ENCODE measurements at places on chromosomes 12 and 14.

- no peak for DNase-seq
Measured at GRCh38 chr12:107448198-107448597, 237.4 kb upstream of the PWP1 start.

DNA sequence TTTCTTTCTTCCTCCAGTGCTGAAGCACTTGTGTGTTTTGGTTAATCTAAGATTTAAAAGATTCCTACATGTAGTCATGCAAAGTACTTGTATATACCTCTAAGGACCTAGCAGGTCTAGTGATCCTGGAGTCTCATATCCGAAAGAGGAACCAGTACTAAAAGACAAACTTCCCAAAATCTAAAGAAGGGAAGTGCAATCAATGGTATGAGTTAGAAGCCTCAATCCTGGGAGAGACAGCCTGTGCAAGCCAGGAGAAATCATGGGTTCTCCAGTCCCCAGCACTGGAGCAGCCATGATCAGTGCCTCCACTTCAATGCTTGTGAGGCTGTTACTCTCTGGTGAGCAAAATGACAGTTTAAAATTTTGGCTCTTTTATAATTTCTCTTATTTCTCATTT, 277.4 kb downstream of the DAD1 start:
- DNase-seq: no peak

- DNase-seq: no peak
Measured at GRCh38 chr14:43169722-43170121, 1337.4 kb downstream of the FSCB start.

GRCh38 chr12:85448548-85449139, 168.6 kb downstream of the ALX1 start:
- no peak for DNase-seq

DNA sequence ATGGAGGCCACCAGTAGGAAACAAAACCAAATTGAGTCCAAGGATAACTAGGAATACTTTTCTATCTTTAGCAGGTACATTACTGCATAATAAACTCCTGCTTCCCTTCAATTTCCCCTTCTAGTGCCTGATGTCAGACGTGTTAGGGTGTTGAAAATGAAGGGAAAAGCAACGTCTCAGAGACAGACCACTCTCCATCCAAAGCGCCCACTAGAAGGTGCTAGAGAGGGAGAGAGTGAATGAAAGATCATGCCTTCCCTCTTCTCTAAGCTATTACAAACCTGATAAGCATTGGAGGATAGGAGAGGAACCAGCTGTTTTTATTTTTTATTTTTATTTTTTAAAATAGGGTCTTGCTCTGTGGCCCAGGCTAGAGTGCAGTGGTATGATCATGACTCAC, 64.1 kb downstream of the ZNF641 start:
- DNase-seq: no peak

DNA sequence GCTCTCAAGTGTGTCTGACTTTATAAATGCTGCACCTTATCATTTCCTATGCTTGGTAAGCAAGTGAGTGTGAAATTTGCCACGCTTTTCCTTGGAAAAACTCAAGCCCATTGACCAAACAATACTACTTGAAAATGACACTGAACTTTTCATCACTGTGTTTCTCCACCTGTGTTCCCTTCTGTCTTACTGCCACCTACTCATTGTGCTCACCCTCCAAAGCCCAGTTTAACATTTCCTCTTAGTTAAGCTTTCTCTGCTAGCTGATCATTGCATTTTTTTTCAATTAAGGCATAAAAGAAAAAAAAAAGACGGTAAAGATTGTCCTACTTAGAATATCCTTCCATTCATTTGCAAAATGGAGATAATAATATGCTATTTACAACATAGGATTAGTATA, 445.7 kb downstream of the DPF3 start:
- no peak for DNase-seq

- no peak for DNase-seq
Measured at GRCh38 chr14:101400830-101401229, 160.5 kb upstream of the DIO3 start.

DNA sequence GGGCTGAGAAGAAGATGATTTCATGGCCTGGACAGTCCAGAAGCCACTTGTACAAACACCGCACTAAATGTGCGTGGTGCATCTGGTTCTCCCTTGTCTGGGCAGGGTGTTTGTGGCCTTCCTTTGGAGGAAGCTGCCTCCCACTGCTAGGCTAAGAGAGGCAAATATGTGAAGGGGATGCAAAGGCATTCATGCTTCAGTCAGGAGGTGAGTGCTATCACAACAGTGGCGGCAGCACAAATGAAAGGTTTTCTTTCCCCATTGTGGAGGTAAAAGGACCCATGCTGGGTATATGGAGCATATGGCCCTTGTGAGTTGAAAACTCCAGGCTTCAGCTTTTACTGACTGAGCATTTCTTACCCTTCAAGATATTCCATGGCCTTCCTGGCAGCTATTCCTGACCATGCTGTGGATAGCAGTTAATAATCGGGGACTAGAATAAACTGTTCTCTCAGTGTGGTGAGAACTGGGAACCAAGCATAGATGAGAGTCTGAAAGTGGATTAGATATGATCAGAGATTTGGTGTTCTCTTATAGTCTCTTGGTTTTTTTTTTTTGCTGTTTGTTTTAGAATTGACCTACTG, 69.9 kb downstream of the MYRFL start:
- DNase-seq: no peak

- no peak for DNase-seq
Measured at GRCh38 chr12:103823871-103824270, 17.2 kb downstream of the NT5DC3 start.

- DNase-seq: no peak
Measured at GRCh38 chr14:105388110-105388951, 10.0 kb upstream of the TEX22 start.

DNA sequence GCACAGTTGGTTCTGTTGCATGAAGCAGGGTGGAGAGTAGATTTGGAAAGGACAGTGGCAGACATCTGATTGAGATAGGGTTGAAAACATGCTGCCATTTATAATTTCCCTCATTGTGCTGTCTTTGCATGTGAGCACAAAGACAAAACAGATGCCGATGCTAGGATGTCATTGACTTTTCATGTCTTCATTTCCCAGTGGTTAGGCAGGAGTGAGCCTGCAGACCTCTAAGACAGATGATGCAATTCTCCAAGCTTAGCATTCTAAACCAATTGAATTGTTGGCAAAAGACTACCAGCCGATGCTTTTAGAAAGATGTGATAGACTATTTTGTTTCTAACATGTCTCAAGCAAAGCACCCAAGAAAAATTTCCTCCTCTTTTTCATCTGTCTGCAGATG, 37.1 kb upstream of the PELI2 start:
- DNase-seq: no peak

DNA sequence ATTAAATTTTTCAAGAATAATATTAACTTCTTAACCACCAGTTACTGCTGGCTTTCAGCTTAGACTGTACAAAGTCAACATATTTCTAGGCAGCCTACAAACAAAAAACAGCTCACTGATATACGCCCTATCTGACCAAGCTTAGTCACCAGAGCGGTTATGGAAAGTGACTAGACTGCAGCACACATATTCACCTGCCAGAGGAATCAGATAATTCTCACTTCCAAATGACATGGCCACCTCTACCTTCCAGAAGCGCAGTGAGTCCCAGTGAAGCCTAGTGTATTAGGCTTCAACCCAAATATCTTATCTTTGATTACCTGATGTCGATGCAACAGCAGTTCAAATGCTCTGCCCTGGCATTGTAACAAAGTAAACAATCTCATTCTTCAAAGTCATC, 8.5 kb downstream of the STXBP6 start:
- no peak for DNase-seq

GRCh38 chr14:92122761-92123160, 992 bp downstream of the CPSF2 start:
- DNase-seq: no peak

- DNase-seq: no peak
Measured at GRCh38 chr12:128387811-128388422, 120.9 kb downstream of the TMEM132C start.

GRCh38 chr12:59699421-59700152, 103.8 kb downstream of the SLC16A7 start:
- no peak for DNase-seq

DNA sequence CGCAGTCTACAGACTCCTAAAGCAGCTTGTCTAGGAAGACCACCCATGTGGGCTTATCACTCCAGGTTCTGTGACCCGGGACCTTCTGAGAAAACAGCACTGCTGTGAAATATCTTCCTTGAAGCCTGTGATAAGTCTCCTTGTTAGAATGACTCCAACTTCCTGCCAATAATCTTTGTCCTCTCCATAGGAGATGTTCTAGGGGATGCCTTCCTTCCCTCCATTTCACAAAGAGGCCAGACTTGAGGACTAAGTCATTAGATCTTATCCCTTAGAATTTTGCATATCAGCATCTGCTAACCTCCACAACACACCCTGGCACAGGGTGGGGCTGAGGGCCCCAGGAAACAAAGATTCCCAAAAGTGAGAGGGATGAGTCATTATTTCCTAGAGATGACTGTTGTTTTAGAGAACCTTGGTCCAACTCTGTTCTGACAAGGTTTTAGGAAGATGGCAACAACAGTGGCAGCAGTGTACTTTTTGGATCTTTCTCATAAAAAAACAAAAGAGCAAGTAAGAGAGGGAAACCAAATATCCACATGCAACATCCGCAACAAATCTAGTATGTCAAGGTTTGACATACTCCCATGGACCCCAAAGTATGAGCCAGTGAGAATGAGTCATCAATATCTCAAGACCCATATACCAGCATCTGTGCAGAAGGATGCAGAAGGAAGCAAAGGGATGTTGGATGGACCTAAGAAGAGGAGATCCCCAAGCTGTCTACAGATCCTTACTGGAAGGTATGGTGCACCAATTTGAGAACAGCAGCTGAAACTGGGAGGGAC, 6.0 kb downstream of the LTB4R start:
- DNase-seq: no peak

DNA sequence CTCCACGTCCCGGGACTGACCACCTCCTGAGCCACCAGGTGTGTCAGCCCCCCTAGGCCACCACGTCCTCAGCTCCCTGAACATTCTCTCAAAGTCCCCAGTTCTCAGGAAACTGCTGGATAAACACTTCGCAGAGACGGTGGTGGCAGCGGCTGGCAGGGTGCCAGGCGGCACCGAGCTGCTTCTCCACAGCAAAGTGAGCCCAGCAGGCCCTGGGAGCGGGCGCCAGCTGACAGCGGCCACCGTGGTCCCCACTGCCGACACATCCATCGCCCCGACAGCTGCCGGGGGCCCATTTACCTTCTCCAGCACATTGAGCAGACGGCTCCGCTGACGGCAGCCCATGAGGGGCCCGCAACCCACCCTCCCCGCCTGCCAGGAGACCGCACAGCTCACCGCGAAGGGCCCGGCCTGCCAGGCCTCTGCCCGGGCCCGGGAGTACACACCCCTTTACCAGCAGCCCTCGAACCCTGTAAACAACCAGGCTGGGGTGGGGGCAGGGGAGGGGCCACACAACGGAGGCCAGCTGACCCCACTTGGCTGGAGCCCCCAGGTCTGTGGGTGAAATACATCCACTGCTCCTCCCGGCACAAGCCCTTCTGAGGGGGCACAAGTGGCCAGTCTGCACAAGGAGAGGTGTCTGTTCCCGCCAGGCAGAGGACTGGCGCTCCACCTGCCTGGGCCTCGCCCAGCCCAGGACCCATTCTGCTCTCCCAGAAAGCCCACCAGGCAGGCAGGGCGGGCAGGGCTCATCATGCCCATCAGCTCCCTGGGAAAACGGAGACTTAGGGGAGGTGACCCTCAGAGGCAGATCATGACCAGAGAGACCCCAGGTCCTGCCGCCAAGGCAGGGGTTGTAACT, 10.5 kb downstream of the AKT1 start:
- no peak for DNase-seq

GRCh38 chr14:20969336-20969735, 14.0 kb downstream of the RNASE2 start:
- no peak for DNase-seq

GRCh38 chr12:27966870-27967269, 5.7 kb downstream of the PTHLH start:
- no peak for DNase-seq

DNA sequence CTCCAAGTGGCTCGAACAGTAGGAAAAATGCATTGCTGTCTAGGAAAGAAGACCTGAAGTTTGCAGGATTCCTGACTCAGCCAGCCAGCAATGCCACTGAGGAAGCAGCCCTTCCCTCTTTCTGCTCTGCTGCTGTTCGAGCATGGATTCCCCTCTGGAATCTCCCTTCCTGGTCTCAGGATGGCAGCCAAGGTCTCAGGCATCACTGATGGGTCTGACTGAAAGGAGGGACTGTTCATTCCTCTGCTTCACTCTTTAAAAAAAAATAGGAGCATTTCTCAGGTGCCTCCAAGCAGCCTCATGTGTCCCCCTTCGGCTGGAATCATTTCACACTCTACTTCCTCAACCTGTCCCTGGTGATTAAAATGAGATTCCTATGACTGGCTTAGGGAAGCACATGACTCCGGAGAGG, 62.4 kb downstream of the SLC15A4 start:
- no peak for DNase-seq

GRCh38 chr14:55386037-55386808, 25.4 kb downstream of the ATG14 start:
- DNase-seq: peak; percentile 85

GRCh38 chr12:38124247-38125012, 192.1 kb upstream of the ALG10B start:
- DNase-seq: no peak

DNA sequence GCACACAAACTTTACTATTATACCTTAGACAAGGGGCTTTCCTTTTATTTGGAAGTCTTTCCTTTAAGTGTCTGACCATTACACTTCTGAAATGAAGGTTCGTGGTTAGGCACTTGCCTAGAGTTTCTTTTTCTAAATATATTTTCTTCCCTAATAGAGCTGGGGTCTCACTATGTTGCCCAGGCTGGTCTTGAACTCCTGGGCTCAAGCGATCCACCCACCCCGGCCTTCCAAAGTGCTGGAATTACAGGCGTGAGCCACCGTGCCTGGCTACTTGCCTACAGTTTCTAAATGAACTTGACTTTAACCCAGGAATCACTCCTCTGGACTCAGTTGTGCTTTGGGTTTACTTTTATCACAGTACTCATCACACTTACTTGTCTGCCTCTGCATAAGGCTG, 57.6 kb downstream of the PEBP1 start:
- no peak for DNase-seq

All from hematopoietic multipotent progenitor cell treated with erythropoietin and hydrocortisone succinate and interleukin-3 and kit ligand, for 17 days (in vitro differentiated cells).